ENCODE measurements at places on chromosomes 6 and 20. TPM values are rescaled to one million over a fixed set of nuclear protein-coding genes. Genes with fewer than 3 reads are reported as not detected.

DNA sequence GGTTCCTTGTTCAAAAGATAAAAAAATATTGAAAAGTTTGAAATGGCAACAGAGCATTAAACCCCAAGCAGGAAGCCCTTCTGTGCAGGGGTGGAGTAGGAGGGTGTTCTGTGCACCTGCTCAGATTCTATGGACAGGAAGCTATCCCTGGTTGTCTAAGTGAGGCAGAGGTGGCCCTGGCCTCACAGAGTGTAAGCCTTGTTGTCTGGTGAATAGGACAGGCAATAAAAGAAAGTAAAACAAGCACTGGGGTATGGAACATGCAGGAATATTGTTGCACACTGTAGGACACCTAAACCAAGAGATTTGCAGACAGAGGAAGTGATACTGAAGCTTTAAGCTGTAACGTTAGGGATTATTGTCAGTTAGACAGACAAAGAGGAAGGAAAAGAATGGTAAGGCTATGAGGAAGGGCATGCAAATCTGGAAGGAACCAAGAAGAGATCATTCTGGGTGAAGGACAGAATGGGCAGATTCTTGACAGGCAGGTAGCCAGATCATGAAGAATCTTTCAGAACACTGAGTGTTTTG lies 66.8 kb downstream of the TBC1D7 start:
- no peak for DNase-seq

- no peak for DNase-seq
Observed at GRCh38 chr6:144413418-144413817, 128.3 kb downstream of the UTRN start.

Gene BPIFA1
- not detected for total RNA-seq

Gene MEP1A
- total RNA-seq, result 0.09 TPM

Gene FOXC1
- 10.7 TPM for total RNA-seq

Gene ADGRF5
- total RNA-seq, result 0.11 TPM

- DNase-seq, result no peak
Observed at GRCh38 chr6:80454661-80455365, 348.3 kb downstream of the BCKDHB start.

Gene TTI1
- total RNA-seq, result 43.4 TPM

Gene ANKRD66
- not detected for total RNA-seq

Gene TCF15
- total RNA-seq, result 3.8 TPM

DNA sequence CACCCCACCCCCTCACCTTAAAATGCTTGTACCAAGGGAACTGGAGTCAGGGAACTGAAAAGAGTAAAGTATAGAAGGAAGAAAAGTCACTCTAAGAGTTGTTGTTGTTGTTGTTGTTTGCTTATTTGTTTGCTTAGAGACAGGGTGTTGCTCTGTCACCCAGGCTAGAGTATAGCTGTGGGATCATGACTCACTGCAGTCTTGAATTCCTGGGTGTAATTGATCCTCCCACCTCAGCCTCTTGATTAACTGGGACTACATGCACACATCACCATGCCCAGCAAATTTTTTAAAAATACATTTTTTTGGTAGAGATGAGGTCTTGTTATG lies 681.6 kb upstream of the GJE1 start:
- DNase-seq, result no peak

DNA sequence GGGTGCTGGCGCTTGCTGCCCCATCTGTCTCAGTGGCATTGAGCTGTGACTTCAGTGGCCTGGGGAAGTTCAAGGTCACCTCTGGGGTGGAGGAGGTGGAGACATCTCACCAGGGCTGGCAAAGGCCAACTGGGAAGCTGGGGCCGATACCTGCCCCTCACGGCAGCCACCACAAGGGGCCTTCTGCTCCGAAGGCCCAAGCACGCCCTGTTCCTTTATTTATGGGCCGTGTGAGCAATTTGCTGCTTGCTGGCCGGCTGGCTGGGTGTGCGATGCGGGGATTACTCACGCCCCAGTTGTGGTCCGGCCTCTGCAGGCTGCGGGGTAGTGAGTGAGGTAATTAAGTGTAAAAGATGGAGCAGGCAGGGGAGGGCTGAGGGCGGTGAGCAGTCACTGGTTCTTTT lies 13.2 kb upstream of the SCRT2 start:
- peak; percentile 46 for DNase-seq

DNA sequence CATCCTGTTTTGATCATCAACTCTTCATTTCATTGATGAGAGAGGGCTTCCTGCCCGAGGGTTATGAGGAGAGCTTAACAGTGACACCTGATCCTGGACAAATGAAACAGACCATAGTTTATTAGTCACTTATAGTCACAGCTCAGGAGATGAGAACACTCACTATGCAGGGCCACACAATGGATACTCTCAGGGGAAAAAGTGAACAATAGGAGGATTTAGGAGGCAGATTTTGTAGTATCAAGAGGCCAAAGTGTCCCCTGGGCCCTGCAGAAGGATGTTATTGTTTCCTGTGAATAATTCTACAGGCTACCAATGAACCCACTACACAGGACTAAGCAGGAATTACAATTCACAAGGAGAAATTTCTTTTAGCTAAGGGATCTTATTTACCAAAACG lies 772.8 kb upstream of the MAN1A1 start:
- DNase-seq, result no peak

- DNase-seq, result no peak
Observed at GRCh38 chr6:96576221-96576620, 13.3 kb downstream of the FHL5 start.

Gene SAMD3
- total RNA-seq, result 1.2 TPM

DNA sequence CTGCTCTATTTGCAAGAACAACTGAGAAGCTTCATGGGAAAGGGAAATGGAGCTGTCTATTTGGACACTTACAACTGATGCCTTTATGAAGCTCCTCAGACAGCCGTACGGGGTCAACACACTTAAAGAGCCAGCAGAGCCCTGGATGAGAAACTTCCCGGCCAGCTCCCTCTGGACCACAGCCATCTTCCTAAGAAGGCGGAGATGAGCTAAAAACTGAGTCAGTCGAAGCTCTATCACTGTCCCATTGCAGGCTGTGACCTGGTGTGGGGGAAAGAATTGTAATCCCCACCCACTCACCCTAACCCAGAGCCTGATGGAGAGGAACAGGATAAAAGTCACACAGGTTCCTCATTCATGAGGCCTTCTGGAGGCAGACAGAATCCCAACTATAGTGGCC lies 360.4 kb upstream of the JARID2 start:
- no peak for DNase-seq

DNA sequence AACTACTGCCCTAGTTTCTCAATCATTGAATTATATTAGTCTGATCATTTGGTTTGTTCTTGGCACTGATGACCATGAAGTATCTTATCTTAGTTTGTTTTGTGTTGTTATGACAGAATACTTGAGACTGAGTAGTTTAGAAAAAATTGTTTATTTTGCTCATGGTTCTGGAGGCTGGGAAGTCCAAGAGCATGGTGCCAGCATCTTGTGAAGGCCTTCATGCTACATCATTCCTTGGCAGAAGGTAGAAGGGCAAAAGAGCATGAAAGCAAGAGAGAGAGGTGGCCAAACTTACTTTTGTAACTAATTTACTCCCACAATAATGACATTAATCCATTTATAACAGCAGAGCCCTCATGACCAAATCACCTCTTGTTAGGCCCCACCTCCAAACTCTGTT lies 40.1 kb upstream of the ANKEF1 start:
- DNase-seq, result no peak

GRCh38 chr6:3291346-3291745 lies 32.6 kb downstream of the PSMG4 start:
- no peak for DNase-seq

GRCh38 chr6:423055-423798 lies 31.7 kb downstream of the IRF4 start:
- DNase-seq, result no peak

Gene CASS4
- 0.14 TPM for total RNA-seq

- DNase-seq, result no peak
Observed at GRCh38 chr6:31394381-31394780, 9.0 kb upstream of the MICA start.

Gene TRAM2
- total RNA-seq, result 14.4 TPM

- no peak for DNase-seq
Observed at GRCh38 chr20:57753332-57754164, 43.7 kb upstream of the PMEPA1 start.

Gene C6orf58
- not detected for total RNA-seq

DNA sequence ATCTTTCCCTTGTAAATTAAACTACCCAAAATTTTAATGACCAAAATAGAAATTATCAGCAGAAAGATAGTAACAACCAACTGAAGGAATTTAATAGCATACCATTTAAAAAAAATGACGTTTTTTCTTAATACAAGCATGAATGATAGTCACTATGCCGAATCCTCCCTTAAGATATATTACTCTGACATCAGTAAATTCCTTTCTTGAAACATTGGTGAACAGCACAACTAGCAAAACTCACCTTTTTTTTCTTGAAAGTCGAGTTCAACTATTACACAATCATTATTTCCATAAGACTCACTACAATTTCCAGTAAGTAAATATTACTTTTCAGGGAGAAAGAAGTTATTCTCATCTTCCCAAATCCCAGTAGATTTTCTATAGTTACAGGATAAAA lies 433.2 kb downstream of the GRIK2 start:
- no peak for DNase-seq

GRCh38 chr6:150409576-150410066 lies 40.8 kb downstream of the IYD start:
- no peak for DNase-seq

GRCh38 chr20:25090492-25091429 lies 8.8 kb upstream of the VSX1 start:
- no peak for DNase-seq

DNA sequence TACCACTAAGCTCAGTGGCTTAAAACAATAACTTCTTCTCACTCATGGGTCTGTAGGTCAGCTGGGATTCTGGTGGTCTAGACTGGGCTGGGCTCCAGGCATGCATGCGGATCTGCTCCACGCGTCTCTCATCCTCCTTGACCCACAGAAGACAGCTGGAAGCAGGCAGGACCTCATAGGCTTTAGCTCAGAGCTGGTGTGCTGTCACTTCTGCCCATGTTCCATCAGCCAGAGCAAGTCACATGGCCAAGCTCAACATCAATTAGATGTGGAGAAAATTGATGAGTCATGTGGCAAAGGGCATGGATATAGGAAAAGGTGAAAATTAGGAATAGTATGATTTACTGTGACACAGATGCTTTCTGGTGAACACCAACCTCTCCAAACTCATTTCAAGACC lies 57.4 kb upstream of the PSMF1 start:
- DNase-seq, result no peak

Gene MYBL2
- total RNA-seq, result 133 TPM

DNA sequence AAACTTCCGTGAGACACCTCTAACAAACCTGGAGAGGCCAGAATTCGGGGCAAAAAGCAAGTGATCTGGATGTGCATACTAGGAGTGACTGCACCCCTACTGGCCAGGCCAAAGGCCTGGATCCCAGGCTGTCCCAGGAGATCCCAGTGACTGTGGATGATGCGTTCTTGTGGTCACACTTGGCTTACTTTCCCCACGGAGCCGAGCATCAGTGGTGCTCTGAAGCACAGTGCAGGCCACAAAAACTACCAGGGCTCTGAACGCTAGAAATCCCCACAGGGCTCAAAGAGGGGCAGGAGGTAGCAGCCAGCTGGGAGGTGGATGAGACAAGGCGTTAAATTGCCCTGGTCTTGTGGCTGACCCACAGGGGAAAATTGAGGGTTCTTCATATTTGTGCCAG lies 7.1 kb downstream of the TRIM26 start:
- no peak for DNase-seq

DNA sequence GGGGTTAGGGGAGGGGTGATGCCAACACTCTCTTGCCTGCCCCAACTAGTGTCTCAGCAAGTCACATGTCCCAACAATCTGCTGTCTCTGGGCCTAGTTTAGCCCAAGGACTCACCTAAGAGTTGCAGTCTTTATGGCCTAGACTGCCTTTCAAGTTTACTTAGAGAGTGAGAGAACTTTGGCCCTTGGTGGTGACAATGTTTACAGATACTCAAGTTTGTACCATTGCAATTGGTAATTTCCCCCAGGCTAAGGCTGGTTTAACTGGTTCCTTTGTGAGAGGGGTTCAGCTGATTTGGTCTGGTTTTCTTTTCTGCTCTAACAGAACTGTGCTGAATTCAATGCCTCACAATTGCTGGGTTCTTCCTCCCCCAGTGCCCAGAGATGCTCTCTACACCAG lies 1279.9 kb upstream of the EYS start:
- DNase-seq, result no peak

DNA sequence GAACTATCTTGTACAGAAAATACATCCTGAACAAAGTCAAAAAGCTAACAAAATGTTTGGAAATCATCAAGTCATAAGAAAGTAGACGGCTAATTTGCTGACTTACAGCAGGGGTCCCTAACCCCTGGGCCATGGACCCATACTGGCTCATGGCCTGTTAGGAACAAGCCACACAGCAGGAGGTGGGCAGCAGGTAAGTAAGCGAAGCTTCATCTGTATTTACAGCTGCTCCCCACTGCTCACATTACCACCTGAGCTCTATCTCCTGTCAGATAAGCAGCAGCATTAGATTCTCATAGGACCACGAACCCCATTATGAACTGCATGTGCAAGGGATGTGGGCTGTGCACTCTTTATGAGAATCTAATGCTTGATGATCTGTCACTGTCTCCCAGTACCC lies 115.5 kb downstream of the CDK19 start:
- DNase-seq, result no peak

GRCh38 chr6:97120511-97120910 lies 162.5 kb downstream of the MMS22L start:
- no peak for DNase-seq

Gene WFDC10B
- total RNA-seq, result 0.42 TPM
